Gastrocnemius medialis (tissue), 4 donors: ENCODE measurements at places on chromosomes 2 and 18.

- DNase-seq: no peak
Measured at GRCh38 chr2:238886453-238887094, 38.7 kb downstream of the TWIST2 start.

DNA sequence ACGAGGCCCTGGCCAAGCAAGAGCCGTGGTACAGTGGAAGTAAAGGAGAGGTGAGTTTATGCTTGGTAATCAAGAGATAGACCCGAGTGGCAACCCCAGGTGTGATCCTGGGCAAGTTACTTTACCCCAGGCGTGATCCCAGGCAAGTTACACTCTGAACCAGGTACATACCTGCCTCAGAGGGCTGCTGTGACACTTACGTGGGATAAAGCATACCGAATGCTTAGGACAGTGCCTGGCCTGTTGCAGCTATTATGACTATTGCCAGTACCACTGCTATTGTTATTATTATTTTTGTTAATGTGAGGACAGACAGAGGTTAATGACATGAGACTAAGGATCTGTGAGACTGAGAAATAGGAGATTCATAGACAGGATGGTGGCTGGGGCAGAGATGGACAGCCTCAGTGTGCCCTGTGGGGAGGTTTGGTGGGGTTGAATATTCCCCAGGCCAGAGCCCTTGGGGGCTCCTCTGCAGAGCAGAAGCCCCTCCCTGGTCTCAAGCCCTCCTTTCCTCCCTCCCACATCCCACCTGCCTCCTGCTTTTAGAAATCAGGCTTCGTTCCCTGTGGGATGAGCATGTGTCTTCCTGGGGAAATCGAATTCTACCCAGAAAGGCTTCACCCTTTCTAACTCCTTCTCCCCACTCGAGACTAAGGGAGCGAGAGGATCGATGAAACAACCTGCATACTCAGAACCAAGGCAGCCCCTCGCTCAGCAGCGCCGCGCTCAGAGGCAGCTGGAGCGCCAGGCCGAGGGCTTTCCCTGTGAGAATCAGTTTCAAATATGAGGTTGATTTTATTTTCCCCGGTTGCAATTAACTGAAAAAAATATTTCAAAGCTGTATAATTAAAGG is 62.0 kb upstream of the SIX3 start:
- DNase-seq: no peak

- DNase-seq: no peak
Measured at GRCh38 chr18:49728542-49728941, 84.8 kb downstream of the ACAA2 start.

- no peak for DNase-seq
Measured at GRCh38 chr2:69709290-69709689, 32.6 kb upstream of the ANXA4 start.

- no peak for DNase-seq
Measured at GRCh38 chr2:159119652-159120257, 151.3 kb downstream of the TANC1 start.

DNA sequence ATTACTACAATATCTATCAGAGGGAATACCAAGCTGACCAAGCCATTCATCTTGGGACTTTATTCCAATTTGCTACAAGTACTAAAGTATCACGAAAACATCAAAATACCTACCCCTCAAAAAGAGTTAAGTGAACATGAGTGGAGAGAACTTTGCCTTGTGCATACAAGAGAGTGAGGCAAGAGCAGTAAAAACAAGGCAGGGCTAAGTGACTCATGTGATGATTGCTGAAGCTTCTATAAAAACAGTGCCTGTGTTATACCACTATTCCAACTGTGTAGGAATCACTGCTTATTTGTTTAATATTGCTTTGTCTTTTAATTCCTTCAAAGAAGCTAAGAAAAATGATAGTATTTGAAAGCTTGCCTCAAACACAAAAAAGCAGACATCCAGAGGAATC is 61.2 kb downstream of the FARSB start:
- no peak for DNase-seq

GRCh38 chr2:122927710-122928557 is 1097.2 kb upstream of the CNTNAP5 start:
- DNase-seq: no peak

- no peak for DNase-seq
Measured at GRCh38 chr2:177543007-177543760, 150.6 kb downstream of the AGPS start.

DNA sequence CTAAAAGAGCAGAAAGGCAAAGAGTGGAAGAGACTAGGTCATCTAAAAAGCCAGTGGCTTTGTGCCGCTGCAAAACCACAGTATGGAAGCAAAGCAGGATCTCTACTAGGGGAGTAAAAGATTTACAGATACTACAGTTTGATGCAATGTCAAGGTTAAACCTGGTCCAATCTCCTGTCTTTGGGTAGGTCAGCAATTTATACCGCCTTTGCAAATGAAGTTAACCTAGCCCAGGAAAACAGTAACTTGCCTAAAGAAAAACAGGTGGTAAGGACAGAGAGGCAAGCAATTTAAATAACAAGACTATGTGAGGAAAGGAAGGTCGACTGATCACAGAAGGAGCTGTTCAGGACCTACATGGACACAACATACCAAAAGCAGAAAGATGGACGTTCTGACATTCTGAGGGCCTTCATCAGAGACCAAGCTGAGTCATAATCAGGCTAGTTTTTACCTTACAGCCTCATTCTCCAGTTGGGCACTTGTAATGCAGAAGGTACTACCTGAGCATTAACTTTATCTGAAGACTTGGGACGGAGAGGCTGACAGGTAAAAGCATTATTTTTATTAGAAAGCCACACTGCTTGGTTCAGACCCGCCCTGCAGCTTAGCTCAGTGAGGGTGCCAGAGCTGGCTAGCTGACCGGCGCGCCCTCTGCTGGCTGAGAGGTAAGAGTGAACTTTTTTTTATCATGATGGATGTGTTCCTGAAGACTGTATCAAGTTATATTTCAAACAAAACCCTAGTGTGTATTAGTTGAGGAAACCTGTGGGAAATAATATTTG is 15.9 kb downstream of the CDKL4 start:
- peak; percentile 60 for DNase-seq

- no peak for DNase-seq
Measured at GRCh38 chr18:68520406-68521075, 194.4 kb downstream of the TMX3 start.

DNA sequence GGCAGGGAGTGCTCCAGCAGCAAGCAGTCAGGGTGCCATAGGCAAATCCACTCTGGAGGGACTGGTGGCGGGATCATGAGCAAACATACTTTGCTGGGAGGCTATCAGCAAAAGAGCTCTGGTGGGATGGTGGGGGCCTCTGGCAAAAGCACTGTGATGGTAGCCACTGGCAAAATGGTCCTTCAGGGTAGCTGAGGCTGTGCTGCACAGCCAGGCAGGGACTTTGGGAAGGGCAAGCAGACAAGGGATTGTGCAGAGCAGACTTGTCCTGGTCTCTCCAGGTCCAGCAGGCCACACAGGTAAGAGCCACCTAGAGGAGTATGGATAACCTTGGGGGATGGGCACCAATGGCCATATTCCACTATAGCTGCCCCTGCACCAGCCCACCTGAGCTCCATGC is 129.4 kb upstream of the OTOS start:
- DNase-seq: no peak

DNA sequence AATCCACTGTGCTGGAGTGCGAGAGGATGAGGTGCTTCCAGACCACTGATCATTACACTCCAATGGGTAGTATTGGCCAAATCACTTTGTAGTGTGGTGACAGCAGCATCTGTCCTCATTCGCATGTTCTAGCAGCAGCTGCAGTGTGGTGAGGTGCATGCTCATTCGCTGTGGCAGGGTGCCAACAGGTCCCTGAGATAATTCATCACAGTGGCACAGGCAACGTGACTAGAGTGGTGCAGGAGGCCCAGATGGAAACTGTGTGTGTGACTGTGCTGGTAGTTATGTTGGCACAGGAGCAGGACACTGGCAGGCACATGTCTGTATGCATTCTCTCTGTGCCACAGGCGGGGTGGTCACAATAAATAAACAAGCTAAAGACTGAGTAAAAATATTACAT is 329.5 kb upstream of the SYT4 start:
- no peak for DNase-seq

GRCh38 chr2:134173338-134174016 is 80.4 kb upstream of the MGAT5 start:
- DNase-seq: peak; percentile 68

- DNase-seq: peak; percentile 68
Measured at GRCh38 chr2:20447437-20448245, 767 bp downstream of the RHOB start.

DNA sequence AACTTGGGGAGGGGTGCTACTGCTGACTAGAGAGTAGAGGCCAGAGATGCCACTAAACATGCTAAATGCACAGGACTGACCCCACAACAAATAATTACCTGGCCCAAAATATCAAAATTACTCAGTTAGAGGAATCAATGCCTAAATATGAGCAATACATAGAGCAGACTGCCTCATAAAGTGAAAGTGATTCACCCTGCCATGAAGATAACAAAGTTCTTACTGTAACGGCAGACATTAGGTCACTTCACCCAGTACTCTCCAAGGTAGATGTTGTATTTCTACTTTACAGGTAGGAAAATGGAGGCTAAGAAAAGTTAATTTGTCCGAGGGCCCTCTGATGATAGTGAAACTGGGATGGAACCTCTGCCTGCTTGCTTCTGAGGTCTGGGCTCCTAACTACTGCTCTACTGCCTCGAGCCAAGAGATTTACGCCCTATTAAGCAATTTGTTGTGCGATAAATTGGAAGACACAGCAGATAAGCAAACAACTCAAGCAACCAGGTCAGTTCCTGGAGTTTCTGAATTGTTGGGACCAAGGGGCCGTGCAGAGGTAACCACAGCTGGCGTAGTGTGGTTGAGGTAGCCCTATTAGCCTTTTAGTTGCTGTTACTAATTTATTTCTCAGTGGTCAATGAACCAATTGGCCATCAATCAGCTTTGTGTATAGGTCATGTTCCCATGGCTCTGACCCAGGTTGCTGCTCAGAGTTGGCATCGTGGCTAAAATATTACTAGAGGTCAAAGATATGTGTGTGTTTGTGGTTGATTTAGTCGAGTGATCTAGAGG is 4.8 kb downstream of the DHRS9 start:
- DNase-seq: no peak

- DNase-seq: no peak
Measured at GRCh38 chr2:237815637-237816036, 17.1 kb downstream of the RBM44 start.

- no peak for DNase-seq
Measured at GRCh38 chr18:12779456-12779855, 76.6 kb downstream of the PSMG2 start.

GRCh38 chr18:32072321-32072720 is 19.4 kb upstream of the RNF138 start:
- no peak for DNase-seq

DNA sequence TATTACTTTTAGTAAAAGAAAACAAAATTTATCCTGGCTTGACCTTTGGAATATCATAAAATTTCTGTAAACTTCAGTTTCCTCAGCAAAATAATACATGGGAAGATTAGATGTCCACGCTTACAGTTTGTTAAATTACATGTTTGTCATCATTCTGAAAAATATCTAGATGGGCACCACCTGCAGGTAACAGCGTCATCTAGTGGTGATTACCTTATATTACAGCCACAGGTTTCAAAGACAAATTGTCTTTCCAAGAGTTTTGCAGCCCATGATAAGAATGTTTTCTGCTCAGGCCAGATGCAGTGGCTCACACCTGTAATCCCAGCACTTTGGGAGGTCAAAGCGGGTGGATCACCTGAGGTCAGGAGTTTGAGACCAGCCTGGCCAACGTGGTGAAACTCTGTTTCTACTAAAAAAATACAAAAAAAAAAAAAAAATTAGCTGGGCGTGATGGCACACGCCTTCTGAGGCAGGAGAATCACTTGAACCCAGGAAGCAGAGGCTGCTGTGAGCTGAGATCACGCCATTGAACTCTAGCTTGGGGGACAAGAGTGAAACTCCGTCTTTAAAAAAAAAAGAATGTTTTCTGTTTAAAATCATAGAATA is 96.3 kb upstream of the RASGRP3 start:
- DNase-seq: no peak

GRCh38 chr2:10494351-10495066 is 46.4 kb upstream of the ODC1 start:
- DNase-seq: no peak

GRCh38 chr2:120820263-120820952 is 84.7 kb downstream of the GLI2 start:
- DNase-seq: no peak

DNA sequence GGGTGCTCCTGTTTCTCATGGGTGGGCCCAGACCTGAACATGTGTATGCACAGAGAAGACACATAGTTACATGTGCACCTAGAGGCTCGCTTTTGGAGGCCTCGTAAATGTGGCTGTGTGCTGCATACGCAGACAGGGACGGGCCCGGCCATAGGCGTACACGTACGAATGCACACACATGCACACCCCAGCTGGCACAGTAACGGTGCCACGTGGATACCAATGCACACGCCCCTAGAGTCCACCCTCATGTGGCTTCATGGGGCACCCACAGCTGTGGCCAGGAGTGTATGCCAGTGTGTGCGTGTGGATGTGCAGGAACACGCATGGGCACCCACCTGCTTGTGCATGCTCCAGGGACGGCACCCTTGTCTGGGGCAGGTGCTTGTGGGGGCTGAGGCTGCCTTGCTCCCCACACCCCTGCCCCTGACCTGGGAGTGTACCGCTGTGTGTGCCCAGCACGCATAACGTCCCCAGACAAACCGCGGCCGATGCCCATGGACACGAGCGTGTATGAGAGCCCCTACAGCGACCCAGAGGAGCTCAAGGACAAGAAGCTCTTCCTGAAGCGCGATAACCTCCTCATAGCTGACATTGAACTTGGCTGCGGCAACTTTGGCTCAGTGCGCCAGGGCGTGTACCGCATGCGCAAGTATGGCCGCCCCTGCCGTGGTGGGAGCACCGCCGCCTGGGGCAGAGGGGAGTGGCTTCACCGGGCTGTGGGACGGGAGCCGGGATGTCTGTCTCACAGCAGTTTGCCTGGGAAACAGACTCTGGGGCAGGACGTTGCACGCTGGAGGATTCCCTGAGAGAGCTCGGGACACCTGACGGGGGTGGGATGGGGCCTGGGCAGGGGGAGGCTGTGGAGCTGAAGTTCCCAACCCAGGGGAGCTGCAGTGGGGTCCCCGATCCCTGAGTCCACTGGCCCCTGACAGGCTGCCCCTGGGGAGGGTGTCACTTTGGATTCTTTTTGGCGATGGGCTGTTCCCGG is 21.0 kb downstream of the ZAP70 start:
- no peak for DNase-seq

GRCh38 chr2:65305934-65306333 is 78.3 kb downstream of the ACTR2 start:
- no peak for DNase-seq
